Large intestine (tissue), 12 donors: ENCODE measurements at places on chromosomes 12 and 14.

DNA sequence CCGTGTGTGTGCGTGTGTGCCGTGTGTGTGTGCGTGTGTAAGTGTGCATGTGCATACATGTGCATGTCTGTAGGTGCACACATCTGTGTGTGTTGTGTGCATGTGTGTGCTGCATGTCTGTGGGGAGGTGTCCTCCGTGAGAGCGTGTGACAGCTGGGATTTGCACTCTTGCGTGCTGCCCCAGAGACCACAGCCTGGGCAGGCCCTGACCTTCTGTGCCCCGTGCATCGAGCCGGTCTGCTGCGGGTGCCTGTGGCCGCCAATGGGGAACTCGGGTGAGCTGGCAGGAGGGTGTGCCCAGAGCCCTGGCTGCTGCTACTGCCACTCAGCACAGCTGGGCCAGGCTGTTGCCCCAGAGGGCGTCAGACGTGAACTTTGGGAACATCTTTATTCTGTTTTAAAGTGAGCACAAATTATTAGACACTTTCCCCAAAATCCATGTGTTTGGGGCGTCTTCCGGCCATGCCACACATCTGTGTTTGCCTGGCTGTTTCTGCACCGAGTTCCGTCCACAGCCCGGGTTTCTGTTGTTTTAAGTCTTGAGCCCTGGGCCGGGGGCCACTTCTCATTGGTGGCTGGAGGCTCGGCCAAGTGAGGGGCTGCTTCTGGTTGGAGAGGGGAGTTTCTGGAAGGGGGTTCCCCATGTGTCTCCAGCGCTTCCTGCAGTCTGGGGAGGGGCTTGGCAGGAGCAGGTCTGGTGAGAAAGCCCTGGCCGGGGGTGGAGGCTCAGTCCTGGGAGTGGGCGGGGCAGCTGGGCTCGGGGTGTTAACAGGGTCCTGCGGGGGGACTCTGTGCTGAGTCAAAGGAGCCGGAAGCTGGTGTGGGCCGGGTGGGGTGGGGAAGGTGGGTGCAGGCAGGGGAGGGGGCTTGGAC, 7.6 kb downstream of the CEP170B start:
- DNase-seq, result no peak

DNA sequence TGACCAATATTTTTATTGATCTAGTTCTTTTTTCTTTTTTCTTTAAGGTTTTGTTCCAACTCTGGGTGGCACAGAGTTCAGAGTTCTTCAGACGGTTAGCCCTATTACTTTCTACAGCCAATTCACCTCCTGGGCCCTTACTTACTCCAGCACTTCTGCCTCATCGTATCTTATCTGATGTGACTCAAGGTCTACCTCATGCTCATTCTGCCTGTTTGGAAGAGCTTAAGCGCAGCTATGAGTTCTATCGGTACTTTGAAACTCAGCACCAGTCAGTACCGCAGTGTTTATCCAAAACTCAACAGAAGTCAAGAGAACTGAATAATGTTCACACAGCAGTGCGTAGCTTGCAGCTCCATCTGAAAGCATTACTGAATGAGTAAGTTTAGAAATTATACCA, 64.7 kb downstream of the VEZT start:
- peak; percentile 52 for DNase-seq

- no peak for DNase-seq
Observed at GRCh38 chr12:132065203-132065602, 78.9 kb downstream of the DDX51 start.

- no peak for DNase-seq
Observed at GRCh38 chr14:28813810-28814209, 47.2 kb downstream of the FOXG1 start.

DNA sequence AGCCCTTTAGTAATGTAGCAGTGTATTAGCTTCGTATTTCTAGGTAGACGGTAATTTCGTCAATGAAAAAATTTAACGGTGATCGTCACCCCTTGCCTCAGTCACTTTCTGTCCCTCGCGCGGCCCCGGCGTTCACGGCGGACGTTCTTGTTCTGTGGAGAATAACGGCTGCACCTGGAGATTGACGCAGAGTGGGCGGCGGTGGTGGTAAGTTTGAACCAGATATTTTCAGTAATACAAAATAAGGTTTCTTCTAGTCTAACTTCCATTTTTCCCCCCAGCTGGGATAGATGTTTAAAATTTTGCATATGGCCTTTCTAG, 341 bp downstream of the ZNF10 start:
- no peak for DNase-seq

GRCh38 chr12:128961957-128962356, 108.7 kb downstream of the GLT1D1 start:
- DNase-seq, result no peak

DNA sequence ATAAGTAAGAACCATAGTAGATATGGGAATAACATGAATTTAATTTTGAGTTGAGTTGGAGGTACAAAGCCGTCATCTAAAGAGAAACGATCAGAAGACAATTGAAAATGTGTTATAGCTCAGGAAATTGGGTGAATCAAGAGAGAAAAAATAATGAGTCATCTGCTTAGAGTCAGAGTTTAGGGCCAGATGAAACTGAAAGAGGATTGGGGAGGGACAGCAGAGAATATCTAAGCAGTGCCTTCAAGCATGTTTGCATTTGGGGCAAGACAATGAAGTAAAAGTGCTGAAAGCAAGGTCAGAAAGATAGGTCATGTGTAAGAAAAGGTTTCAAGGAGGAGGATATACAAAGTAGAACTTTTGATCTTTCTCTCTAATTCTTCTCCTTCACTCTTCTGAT, 49.4 kb downstream of the SLC15A5 start:
- DNase-seq, result no peak

DNA sequence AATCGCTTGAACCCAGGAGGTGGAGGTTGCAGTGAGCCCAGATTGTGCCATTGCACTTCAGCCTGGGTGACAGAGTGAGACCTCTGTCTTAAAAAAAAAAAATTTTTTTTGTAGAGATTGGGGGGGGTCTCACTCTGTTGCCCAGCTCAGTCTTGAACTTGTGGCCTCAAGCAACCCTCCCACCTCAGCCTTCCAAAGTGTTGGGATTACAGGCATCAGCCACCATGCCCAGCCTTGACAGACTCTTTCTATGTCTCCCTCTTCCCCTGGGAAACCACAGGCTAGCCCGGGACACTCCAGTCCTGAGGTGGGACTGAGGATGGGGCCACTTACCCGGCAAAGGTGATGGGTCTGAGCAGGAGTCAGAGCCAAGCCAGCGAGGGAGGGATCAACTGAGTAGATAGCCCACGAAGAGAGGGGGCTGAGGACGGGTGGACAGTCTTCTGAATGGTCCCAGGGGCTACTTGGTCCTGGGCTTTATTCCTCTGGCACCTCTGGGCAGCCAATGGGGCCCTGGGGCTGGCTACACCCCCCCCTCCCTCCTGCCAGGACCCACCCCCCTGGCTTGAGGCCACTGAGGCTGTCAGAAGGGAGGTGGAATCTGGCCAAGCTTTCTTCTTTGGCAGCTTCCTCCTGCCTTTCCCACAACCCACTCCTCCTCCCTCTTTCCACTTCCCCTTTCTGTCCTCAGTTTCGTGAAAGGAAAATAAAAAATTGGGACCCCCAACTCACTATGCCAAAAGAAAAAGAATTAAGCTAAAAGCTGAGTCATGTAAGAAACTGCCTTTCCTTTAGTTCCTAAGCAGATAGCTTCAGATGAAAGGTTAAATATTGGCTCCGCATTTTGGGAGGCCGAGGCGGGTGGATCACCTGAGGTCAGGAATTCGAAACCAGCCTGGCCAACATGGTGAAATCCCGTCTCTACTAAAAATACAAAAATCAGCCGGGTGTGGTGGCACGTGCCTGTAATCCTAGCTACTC, at the start of gene SDS:
SDS (minus strand) TSS at position 453 of the 981 bp plus-strand sequence. CDS start 4,179 bp downstream, outside the sequence.
- DNase-seq, result no peak

DNA sequence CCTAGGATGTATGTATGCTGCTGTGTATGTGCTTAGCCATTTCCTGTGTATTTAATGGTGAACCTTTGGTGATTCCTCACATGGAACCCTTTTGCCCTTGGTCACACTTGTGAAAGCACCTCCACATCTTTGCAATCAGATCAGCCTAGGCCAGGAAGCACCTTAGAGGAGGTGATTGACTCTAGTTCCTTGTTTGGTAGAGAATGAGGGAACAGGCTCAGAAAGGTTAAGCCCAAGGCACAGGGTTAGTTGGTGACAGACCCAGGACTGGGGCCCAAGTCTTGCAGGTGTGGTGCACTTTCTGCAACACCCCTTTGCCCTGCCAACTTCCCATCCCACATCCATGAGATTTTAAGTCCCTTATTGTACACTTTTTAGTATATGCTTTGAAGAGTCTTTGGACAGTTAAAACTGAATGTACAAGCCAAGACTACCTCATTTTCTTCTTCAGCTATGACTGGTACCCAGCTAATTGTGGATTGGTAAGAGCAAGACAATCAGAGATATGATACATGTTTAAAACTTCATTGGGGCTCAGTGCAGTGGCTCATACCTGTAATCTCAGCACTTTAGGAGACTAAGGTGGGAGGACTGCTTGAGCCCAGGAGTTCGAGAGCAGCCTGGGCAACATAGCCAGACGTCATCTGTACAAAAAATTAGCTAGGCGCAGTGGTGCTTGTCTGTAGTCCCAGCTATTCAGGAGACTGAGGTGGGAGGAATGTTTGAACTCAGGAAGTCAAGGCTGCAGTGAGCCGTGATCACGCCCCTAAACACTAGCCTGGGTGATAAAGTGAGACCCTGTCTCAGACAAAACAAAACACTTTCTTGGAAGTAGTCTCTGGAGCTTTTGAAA, 71.1 kb downstream of the RASSF3 start:
- DNase-seq, result no peak

DNA sequence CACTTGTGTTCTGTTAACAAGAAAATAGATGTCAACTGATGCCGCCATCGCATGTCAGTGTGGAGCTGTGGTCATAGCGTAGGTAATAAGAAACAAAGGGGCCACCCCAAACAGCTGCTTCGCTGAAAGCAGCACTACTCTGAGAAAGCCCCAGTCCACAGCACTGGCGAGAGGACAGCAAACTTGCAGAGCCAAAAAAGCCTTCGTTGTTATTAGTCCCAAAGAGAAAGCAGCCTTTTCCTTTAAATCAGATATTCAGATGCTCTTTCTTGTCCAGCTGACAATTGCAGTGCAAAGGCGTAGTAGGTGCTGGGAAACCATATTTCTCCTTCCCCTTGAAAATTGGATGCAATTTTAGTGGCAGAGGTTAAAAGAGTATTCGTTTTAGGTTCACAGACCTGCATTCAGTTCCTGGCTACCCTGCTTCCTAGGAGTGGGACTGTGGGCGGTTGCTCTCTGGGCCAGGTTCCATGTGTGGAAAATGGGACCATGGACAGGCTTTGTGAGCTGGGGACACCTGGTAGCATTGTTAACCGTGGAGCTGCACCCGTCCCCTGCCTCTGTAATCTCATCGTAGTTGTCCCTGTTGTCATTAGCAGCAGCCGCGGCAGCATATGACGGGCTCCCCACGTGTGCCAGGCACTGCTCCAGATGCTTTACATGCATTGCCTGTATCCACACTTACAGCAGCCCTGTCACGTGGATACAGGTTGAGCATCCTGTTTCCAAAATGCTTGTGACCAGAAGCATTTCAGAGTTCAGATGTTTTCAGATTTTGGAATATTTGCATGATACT, 54.2 kb downstream of the ELK3 start:
- DNase-seq, result no peak

DNA sequence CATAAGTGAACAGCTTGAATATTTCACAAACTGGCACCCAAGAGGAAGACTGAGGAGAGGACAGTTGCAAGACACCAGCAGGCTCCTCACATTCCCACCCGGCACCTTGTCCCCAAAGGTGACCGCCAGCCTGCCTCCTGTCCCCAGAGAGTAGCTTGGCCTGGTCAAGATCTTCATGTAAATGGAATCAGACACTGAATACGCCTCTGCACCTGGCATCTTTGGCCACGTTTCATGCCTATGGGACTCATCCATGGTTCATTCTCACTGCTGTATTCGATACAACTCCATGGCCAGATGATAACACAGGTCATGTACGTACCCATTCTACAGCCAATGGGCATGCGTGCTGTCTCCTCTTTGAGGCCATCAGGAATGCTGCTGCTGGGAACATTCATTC, 60.8 kb downstream of the ITPK1 start:
- no peak for DNase-seq

GRCh38 chr12:89215196-89215595, 137.1 kb downstream of the DUSP6 start:
- DNase-seq, result no peak

- peak; percentile 14 for DNase-seq
Observed at GRCh38 chr12:14366209-14367039, 942 bp downstream of the ATF7IP start.
